ENCODE measurements at places on chromosomes 16 and 17.
A peak's percentile ranks its signal among the peaks of the same experiment; 100 is the strongest.

DNA sequence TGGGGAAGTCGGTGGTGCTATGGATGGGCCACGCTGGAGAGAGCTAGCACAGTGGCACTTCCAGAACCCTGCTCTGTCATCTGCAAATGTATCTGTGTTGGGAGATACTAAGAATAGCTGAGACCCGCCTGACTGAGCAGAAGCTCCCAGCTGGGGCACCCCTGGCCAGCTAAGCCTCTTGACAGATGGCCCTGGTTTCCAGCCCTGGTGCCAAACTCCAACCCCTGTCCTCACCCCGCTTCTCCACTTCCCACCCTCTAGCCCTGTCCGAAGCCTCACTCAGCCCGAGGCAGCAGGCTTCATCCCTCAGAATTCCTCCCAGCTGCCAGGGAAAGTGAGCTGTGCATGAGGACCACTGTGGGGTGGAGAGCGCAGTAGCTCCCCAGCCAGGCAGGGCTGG is 124.4 kb downstream of the CCDC144A start:
- DNase-seq = no peak
- no peak overlapping the region for H3K27ac ChIP-seq
- H3K4me1 ChIP-seq = no peaks in the 10 kb centered on the region
- no peaks in the 10 kb centered on the region for H3K36me3 ChIP-seq

DNA sequence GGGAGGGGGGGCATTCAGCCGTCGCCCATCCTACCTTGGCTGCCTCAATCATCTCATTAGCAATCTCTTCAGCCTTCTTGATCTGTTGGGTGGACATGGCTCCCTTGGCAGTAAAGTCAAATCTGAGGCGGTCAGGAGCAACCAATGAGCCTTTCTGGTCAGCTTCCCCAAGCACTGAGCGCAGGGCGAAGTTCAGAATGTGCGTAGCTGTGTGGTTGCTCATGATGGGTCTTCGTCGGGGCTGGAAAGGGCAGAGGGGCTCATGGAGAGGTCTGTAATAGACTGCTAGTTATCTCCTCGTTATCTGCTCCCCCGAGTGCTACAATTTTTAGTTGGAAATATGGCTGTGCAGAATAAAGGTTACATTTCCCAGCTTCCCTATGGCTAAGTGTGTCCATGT is 7.2 kb upstream of the EXOSC6 start:
- H3K27ac ChIP-seq = no peak overlapping the region
- H3K4me1 ChIP-seq = no peaks in the 10 kb centered on the region
- no peak overlapping the region for H3K4me3 ChIP-seq
- no peaks in the 10 kb centered on the region for H3K27me3 ChIP-seq

DNA sequence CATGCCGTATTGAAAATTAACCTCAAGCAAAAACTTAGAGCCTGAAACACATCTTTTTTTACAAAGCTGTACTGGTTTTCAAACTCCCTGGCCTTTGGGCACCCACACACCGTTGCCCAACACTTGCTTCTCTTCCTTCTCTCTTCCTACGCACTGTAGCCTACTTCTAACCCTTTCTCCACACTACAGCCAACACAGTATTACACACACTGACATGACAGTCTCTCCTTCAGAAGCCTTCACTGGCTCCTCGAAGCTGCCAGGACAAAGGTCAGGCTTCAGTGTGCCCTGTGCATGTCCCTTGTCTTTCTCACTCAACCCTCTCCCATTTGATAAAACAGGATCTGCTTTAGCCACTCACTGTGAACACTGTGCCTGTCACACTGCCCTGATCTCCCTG is 8.0 kb downstream of the FANCA start:
- no peak for DNase-seq
- H3K36me3 ChIP-seq = peaks cover 16% of the 10 kb centered on the region
- H3K4me3 ChIP-seq = no peak overlapping the region
- no peaks in the 10 kb centered on the region for H3K4me1 ChIP-seq
- no peak overlapping the region for H3K27ac ChIP-seq

DNA sequence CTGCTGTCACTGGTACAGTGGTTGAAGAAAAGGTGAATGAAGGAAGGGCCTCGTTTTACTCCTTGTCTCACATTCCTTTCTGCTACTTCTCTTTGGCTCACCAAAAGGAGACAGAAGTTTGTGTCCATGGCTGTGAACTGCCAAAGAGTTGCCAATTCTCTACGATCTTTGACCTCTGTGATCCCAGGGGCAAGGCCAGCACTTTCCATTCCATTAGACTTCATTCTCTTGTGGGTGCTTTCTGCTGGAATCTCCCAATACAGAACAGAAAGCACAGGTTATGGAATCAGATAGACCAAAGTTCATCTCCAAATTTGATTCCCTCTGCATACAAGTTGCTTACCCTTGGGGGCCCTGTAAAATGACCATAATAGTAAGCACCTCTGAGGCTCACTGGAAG is 407.6 kb downstream of the MAF start:
- H3K27me3 ChIP-seq = no peaks in the 10 kb centered on the region
- no peak overlapping the region for H3K4me3 ChIP-seq
- H3K27ac ChIP-seq = no peak overlapping the region
- H3K4me1 ChIP-seq = no peaks in the 10 kb centered on the region
- no peak for DNase-seq
- no peaks in the 10 kb centered on the region for H3K36me3 ChIP-seq

DNA sequence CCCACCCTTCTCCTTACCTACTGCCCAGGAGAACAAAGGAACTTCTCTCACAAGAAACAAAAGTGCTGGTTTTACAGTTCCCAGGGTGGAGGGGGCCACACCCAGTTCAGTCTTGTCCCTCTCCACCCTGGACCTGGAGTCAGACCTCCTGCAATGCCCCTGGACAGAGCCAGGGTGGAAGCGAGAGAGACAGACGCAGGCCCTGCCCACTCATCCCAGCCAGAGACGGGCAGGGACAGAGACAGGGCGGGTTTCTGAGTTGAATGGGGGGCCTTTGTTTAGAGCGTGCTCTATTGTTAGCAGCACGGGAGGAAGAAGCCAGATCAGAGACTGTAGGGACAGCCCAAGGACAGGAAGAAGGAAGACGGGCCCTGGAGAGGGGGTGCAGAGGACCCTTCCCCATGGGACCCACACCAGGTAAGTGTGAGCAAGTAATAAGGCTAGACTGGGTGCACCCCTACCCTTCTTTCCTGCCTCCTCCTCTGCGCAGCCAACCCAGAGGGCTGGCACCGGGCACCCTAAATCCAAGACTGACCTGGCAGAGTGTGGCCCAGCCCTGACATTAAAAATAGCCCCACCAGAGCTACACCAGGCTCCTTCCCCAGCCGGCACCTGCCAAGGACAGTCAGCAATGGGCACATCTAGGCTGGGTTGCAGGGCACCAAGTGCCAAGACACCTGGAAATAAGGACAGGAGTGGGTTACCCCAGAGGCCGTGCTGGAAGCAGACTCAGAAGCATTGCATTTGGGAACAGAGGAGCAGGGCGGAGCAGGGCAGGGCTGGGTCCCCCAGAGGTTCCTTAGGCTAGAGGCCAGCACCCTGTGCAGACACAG is 10.9 kb downstream of the JUP start:
- peak overlapping the region; percentile 73 for H3K27ac ChIP-seq
- DNase-seq = no peak
- peaks cover 53% of the 10 kb centered on the region for H3K4me1 ChIP-seq
- H3K27me3 ChIP-seq = no peaks in the 10 kb centered on the region
- H3K4me3 ChIP-seq = no peak overlapping the region

DNA sequence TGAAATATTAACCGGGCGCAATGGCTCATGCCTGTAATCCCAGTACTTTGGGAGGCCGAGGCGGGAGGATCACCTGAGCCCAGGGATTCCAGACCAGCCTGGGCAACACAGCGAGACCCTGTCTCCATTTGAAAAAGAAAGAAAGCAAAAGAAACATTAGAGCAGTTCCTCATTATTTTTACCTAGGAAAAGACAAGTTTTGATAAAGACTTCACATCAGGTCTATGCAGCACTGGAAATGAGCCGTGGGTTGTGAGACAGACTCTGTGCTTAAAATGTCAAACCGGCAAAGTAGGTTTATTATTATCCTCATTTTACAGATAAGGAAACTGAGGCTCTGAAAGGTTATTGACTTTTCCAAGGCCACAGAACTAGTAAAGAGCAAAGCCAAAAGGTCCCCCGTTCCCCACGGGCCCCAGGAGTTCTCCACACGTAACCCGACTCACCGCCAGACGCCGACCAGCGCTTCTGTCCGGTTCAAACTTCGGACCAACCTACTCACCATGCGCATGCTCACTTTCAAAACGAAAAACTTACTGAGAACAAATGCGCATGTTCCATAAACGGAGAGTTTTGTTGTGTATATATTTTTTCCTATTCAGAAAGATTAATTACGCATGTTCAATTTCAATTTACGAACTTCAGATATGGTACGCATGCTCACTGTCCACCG is 356 bp downstream of the TUBD1 start:
- H3K27me3 ChIP-seq = no peaks in the 10 kb centered on the region
- no peaks in the 10 kb centered on the region for H3K36me3 ChIP-seq
- peak overlapping the region; percentile 60 for H3K27ac ChIP-seq
- H3K4me1 ChIP-seq = no peaks in the 10 kb centered on the region
- peak overlapping the region; percentile 53 for H3K4me3 ChIP-seq

GRCh38 chr17:73099511-73099910 is 7.0 kb upstream of the SLC39A11 start:
- no peaks in the 10 kb centered on the region for H3K4me1 ChIP-seq
- H3K4me3 ChIP-seq = no peak overlapping the region
- H3K36me3 ChIP-seq = no peaks in the 10 kb centered on the region
- H3K27me3 ChIP-seq = no peaks in the 10 kb centered on the region
- H3K27ac ChIP-seq = no peak overlapping the region
- no peak for DNase-seq
